Activated T-cell treated with anti-CD3 and anti-CD28 coated beads for 1 hour (primary cell): ENCODE measurements at places on chromosomes 3 and 15.

DNA sequence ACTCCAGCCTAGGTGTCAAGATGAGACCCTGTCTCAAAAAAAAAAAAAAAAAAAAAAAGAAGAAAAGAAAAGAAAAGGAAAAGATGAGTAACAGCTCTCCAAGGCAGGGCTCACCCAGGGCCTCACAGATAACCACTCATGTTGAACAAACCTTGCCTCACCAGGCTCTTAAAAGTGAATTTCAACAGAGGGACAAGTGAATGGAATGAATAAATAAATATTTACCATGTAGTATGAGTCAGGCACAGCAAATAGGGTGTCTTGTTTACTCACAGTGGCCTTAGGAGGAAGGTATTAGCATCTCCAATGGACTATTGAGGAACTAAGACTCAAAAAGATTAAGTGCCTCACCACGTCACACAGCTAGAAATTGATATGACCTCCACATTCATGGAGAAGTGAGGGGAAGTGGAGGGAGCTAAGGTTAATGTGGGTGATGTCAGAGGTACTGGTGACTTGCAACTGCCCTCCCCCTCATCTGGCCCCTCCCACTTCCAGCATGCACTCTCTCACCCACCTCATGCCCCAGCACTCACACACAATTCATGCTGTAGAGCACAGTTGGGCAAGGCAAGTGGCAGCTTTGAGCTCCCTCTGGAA is 255.5 kb downstream of the UACA start:
- no peak for DNase-seq

- no peak for DNase-seq
Observed at GRCh38 chr3:132549890-132550578, 47.0 kb upstream of the ACKR4 start.

GRCh38 chr15:74610302-74610951 is 5.2 kb upstream of the CLK3 start:
- no peak for DNase-seq

DNA sequence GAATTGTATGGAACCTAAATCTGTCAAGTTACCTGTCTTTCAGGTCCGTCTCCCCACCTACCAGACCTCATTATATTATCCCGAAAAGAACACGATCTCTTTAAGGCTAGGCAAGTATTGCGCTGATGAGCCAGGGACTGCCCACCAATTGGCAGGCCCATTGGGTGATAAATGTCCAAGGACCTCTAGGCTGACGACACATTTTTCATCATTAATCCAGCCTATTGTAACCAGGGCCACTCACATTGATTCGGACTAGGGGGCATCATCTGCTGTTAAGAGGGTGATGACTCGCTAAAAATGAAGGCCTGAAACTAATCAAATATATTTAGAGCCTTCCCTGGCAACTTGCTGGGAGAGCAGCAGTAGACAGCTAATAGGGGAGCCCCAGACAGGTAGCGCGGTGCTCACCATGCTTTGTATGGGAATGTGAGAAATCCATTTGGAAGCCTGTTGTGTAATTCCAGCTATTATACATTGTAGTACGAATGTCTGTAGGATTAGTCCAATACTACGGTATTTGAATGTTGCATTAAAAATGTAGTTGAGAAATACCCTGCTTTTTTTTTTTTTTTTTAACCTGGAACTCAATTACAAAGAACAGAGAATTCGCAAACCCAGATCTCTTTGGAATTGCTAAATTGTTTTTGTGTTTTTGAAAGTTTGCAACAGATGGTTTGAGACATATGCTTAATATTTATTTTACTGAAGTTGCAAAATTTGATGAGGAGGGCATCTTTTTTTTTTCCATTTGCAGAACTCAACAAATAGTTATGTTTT is 156.1 kb downstream of the ROBO2 start:
- DNase-seq: no peak

DNA sequence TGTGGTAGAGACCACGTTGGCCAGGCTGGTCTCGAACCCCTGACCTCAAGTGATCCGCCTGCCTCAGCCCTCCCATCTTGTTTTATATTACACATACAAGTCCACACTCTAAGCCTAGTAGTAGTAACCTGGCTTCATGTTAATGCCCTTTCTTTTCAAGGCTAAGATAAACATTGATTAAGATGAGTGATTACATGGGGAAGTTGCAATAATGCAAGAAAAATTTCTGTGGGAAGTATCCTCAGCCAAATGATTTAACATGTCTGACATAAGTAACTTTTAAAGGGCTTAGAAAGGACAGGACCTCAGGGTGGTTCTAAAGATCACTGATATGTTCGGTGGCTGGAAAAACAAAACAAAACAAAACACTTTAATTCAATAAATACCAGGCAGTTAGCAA is 72.1 kb downstream of the SFMBT1 start:
- no peak for DNase-seq

DNA sequence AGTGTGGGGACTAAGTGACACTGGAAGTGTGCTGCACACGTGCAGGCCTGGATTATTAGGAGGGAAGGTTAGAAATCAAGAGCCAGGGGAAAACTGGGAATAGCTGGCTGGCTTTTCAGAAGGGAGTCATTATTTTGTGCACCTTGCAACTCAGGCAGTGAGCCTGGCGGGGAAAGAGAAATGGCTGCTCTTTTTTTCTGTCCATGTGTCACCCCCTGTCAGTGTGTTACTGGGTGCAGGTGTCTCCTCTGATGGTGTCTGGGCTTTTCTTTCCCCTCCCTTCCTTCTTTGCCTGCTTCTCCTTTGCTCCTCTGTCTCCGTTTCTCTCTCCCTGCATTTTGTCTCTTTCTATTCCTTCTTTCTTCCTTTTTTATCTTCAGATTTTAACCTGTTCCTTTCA is 130.7 kb downstream of the APBA2 start:
- DNase-seq: no peak

- no peak for DNase-seq
Observed at GRCh38 chr15:50068016-50068415, 51.0 kb downstream of the ATP8B4 start.

GRCh38 chr3:152348436-152349177 is 79.9 kb downstream of the MBNL1 start:
- DNase-seq: no peak

DNA sequence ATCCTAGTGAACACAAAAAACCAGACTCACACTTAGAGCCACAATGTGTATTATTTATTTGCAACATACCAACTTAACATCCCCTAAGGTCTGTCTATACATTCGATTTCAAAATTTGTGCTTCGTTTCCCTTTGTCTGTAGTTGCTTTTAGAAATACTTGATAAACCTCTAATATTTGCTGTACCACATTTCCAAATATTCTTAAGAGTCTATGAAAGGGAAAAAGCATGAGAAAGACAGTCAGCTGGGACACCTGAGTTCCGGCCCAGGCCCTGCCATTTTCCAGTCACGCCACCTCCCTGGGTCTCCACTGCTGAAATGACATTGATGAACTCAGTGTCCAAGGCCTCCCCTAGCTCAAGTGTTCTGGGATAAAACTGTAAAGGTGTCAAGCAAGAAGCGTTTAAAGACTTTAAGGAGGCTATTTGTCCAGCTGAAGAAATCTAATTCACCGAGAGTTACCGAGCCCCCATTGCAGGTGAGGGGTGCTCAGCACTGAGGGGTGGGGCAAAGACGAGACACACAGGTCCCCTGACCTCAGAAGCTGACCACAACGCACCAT is 26.6 kb downstream of the LRRC2 start:
- no peak for DNase-seq

GRCh38 chr15:98845138-98845884 is 162.3 kb downstream of the PGPEP1L start:
- no peak for DNase-seq

DNA sequence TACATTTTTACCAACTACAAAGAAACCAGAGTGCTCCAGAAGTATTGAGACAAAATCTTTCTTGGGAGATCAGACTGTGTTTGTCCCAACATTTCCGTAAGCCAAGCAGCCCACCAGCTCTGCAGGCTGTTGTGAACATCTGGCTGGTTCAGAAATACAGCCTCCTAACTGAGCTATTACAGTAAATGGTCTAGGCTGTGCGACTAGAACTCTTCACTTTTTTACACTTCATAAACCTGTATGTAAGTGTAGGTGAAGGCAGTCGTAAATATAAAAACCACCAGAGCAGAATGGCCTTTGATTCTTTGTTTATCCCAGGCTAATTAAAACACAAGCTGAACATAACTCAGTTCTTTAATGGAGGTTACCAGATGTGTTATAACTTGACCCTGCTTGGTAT is 235.3 kb downstream of the ARRDC4 start:
- DNase-seq: no peak

GRCh38 chr3:53158765-53159155 is 2.2 kb upstream of the PRKCD start:
- no peak for DNase-seq

DNA sequence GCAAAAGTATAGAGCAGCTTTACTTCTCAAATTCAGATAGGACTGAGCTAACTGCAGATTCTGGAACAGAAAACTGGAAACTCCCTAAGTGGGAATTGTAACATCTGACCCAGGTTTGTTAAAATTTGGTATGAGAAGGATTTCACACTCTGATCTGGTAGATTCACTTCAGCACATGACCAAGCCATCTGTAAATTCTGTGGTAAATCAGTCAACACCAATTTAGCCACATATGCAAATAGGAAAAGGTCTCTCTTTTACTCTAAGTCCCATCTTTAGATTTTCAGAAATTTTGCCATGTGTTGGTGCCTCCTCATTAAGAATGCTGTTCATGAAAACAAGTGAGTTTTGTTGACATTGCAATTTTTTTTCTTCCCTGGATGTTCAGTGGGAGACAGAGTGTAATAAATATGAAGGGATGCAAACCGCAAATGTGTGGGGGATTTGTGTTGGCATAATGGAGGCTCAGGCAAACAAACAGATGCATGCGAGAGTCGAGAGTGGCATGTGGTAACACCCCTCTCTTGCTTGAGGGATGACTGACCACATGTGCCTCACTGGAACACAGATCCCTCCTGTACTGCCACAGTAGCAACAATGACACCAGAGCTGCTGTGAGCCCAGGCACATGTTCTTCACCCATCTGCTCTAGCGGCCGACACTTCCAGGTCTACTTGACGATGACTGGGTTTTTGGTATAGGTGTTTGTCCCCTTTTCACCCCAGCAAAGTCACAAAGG is 146.6 kb downstream of the FEZF2 start:
- DNase-seq: no peak

DNA sequence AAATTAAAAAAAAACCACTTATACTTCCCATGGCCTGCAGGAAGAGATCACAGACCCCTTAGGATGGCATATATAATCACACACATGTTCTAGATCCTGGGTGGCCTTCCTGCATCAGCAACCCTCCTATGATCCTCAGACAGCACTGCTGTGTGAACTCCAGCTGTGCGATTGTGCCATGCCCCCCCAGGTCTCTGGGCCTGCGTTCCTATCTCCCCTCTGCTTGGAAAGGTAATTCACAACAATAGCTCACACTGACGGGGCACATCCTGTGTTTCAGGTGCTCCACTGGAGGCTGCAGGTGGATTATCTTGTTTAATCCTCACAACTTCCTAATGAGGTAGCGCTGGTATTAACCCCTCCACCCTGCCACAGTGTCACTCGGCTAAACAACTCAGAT is 71.2 kb upstream of the GLCE start:
- DNase-seq: no peak

GRCh38 chr3:129230311-129231019 is 18.9 kb upstream of the COPG1 start:
- DNase-seq: no peak

DNA sequence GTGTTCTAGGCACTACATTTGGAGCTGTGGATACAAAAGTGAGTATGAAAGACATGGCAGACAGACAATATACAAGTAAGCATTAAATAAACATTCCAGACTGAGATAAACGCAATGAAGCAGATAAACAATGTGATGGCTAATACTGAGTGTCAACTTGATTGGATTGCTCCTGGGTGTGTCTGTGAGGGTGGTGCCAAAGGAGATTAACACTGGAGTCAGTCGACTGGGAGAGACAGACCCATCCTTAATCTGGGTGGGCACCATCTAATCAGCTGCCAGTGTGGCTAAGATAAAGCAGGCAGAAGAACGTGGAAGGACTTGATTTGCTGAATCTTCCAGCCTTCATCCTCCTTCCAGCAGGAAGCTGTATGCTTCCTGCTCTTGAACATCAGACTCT is 77.2 kb downstream of the CADPS start:
- no peak for DNase-seq

GRCh38 chr3:170778240-170779217 is 91.5 kb downstream of the RPL22L1 start:
- DNase-seq: no peak
